ENCODE measurements at places on chromosomes 7 and 10.

DNA sequence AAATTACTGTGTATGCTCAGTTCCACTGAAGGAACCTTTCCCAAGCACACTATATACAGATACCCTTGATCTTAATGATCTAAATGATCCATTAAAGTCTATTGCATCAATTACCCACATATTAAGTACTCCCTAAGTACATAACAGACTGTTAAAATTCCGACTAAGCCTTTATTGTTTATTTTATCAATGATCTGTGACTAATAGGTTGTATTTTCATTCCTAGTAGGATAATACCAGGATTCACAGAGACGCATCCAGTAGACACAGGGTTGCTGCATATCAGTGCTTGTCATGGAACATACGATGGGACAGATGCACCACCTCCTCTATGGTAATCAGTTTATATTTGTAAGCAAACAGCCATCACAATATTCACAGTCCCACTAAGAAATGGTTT, 159.6 kb upstream of the SLC26A5 start:
- DNase-seq, result no peak

- DNase-seq, result peak; percentile 52
These were observed 913.9 kb upstream of the AUTS2 start for GRCh38 chr7:68684246-68684839.

DNA sequence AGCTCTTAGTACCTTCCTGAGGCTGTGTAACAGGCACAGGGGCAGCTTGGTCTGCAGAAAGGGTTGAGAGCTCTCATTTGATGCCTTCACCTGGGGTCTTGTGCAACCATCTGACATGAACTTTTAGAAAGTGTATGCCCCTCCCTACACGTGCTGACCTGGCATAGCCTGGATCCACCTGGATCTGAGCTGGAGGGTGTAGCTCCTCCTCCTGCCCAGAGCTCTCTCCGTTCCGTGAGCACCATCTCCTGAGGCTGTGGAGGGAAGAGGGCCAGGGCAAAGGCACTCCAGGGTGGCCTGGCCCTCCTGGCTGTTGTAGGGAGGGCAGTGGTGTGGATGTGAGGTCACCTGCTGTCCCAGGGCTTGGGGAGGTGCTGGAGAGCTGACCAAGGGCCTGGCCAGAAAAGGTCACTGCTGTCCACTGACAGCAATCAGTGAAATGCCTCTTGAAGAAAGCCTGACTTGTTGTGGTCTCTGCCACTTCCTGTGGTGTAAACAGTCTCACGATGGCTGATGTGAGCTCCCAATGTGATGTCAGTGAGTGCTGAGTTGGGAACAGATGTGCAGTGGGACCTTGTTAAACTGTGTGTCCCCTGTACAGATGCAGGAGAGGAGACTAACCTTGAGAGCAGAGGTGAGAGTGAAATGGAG, 23.0 kb downstream of the AMZ1 start:
- no peak for DNase-seq

DNA sequence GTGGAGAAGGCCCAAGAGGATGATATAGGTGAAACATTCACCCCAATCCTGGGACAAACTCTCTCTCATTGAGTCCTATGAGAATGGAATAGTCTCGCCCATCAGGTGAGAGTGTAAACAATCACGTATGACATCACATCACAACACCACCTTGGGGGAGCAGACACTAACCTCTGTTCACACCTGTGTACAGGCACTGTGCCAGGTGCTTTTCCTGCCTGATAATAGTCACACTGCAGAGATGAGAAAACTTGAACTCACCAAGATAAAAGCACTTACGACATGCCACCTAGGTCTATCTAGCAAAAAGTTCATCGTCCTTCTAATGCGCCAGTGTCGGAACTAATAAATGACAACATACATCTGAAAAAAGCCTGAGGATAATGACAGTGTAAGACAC, 187.8 kb downstream of the FAM107B start:
- no peak for DNase-seq

DNA sequence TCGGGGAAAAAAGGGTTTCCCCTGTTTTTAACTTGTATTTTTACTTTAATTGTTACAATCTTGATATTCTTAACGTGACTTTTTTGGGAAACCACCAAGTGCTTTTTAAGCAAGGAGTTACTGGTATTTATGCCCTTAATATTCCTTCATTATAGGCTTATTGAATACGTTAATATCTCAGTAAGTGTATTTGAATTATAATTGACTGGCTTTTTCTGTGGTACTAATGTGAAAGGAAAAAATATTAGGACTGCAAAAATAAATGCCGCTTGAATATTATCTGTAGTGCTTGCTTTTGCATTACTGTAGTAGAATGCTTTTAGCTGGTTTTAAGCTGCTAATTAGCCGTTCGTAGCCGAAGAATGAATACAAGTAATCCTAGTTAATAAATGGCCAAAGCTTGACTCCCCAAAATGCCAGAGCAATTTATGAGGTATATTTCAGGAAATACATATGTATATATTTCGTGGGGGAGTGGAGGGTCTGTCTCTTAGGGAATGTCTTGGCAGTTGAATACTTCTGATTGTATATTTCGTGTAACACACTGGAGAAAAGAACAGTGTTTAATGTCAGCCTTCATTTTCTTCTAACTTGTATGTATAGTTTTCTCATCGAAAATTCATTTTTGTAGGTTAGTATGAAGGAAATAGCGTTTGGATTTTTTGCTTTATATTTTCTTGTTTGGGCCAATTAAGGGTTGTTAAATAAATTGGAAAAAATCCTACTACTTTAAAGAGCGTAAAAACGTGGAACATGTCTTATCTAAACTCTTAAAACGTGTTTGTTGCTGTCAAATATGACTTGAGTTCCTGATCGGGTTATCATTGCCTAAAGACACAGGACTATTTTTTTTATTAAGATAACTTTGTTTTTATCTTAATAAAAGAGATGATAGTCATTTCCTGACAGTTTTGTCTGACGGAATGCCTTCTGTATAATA, 1.5 kb downstream of the PDCD4 start:
- DNase-seq, result no peak

DNA sequence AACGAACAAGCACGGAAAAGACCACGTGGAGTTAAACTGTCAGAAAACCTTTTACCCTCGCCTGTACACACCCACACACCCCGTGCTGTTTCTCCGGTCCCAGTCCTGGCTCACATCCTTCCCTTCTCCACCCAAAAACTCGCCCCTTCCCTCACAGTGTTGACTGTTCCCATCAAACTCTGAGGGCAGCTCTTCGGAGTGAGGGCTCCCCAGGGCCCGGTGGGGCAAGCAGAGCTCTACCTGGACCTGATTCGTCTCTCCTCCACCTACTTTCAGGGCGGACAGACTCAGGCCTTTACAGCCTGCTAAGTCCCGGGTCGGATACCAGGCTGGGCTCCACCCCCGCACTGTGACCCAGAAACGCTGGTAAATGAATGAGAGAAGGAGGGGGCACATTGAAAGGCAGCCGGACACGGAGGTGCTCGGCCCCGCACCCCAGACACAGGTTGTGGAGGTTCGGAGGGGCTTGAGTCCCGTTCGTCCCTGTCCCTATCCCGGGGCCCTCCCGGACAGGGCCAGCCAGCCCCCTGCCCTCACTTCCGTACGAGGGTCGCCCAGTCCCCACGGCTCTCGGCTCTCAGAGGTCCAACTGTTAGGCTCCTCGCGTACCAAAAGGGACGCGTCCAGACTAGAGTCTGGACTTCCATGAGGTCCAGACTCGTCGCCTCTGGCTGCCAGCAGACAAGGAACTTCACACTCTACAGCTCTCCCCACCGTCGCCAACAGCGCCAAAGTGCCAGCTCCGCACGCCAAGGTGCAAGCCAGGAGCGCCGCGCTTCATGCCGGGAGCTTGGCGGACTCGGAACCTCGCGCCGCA, 31.7 kb upstream of the ASL start:
- no peak for DNase-seq

GRCh38 chr10:1253523-1254353, 197.6 kb downstream of the WDR37 start:
- no peak for DNase-seq

DNA sequence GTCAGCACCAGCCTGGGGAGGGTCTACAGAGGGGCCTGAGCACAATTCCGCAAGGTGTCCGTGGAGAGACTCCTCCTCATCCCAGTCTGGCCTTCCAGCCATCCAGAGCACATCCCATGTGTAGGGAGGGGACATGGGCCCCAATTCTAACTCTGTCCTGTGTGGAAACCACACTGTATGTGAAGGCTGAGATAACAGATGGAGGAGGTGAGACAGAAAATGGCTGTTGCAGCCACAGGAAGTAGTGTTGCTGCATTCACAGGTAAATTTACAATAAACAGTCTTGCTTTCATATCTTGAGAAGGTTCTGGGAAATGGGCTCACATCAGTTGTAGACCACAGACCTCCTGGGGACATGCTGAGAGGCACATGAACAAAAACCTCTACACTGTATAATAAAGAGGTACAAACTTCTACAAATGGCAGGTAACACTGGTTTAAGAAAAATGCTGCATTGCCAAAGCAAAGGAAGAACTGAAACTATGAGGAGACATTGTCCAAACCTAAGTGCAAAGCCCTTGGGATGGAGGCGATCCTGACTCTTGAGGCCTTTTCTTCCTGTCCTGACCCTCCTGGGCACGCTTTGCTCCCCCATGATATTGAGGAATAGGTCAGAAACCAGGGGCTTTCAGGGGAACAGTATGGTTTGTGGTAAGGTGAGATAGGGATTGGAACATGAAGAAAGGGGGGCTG, 21.6 kb upstream of the GIMAP2 start:
- DNase-seq, result no peak

DNA sequence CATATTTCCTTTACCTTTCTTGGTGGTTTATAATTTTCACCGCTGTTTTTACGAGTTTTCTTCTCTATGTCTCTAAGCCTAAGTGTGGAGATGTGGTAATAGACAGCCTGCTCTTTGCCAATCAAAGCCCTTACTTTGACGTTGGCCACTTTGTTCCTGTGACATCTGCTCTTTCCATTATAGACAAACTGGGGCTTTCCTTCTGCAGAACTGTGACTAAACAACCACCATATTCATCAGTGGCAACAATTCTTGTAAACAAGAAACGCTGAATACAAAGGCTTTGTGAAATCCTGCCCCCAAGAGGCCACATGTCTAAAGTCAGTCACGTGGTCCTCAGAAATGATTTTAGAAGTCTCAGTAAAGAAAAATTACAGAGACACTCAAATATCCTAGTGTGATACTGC, 59.6 kb upstream of the CAPZA2 start:
- no peak for DNase-seq

GRCh38 chr10:44284198-44285084, 100.5 kb downstream of the CXCL12 start:
- DNase-seq, result no peak

DNA sequence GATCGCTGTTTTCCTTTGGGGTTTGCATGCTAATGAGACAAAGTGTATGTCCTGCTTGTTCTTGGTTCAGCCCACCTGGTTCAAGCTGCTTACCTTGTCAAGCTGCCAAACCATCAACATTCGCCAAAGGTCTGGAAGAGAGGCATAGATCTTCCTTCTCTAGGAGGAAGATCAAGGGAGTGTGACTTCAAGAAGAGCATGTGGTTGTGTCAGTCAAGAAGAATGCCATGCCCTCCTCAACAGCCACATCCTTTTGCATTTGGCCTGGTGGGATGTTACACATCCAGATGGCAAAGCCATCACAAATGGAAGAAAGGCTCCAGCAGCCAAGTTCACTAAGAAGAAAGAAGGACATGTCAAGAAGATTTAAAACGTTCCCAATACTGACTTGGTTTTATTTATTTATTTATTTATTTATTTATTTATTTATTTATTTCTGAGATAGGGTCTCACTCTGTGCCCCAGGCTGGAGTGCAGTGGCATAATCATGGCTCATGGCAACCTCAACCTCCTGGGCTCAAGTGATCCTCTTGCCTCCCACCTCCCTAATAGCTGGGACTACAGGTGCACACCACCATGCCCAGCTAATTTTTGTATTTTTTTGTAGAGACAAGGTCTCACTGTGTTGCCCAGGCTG, 5.1 kb upstream of the PIP4K2A start:
- no peak for DNase-seq

GRCh38 chr7:99623702-99624447, 7.1 kb downstream of the ZSCAN25 start:
- DNase-seq, result no peak

- DNase-seq, result no peak
These were observed 10.4 kb downstream of the KLHL7 start for GRCh38 chr7:23115991-23116390.

DNA sequence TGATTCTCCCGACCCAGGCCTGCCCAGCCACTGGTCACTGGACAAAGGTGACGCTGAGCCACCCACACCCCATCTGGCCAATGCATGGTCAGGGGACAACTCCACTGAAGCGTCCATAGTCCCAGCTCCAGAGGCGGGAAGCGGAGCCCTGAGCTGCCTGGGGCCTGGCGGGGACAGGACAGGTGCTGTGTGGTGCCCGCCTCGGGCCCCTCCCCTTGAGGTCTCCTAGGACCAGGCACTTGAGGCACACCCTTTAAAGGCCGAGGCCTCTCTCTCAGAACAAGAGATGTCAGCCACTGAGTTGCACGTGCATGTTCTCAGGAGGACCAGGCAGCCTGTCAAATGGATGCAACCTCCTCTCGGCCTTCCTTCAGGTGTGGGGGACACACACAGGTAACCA, 52.5 kb upstream of the PPP2R2D start:
- DNase-seq, result no peak

- no peak for DNase-seq
These were observed 24.4 kb downstream of the MRPS33 start for GRCh38 chr7:140990193-140990962.

GRCh38 chr7:138684340-138684739, 16.8 kb downstream of the SVOPL start:
- DNase-seq, result no peak

DNA sequence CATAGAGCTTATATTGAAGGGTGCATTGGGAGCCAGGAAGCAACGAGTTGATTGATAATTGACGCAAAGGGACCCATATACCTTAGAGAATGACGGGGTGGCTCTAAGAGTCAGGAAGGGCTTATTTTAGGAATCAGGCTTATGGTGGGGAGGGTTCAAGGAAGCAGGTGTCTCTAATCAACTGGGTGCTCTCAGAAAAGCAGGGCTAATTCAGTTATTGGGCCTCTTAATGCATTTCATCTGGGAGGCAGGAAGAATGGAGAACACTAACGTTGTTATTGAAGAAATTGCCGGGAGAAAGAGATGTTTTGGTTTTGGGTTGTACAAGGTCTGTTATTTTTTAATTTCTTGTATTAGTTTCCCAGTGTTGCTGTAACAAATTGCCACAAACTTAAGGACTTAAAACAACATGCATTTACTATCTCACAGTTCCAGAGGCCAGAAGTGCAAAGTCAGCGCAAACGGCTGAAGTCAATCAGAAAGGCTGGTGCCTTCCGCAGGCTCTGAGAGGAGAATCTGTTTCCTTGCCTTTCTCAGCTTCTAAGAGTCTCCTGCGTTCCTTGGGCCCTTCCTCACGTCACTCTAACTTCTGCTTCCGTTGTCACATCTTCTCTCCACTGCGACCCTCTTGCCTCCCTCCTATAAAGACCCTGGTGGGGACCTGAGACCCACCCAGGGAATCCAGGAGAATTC, 328.4 kb upstream of the C7orf33 start:
- DNase-seq, result no peak

GRCh38 chr10:124732931-124733570, 11.1 kb downstream of the FAM53B start:
- DNase-seq, result no peak
